ENCODE measurements at places on chromosomes 2 and 18. TPM values are rescaled to one million over a fixed set of nuclear protein-coding genes. Genes with fewer than 3 reads are reported as not detected.

The CCDC142 gene
- total RNA-seq = 16.3 TPM

The APOB gene
- total RNA-seq = not detected

The RAB27B gene
- 20.5 TPM for total RNA-seq

The SKOR2 gene
- not detected for total RNA-seq
